Activated T-helper 2 cell treated with anti-CD3 and anti-CD28 coated beads, Interferon-gamma antibody, Interleukin-2, Interleukin-4, amounts not matched to agents 10 μg/mL and 5 μg/mL and 100 μg/mL, durations not matched to agents 14 hours and 24 hours and 36 hours (primary cell): ENCODE measurements at places on chromosomes 5 and 9.

DNA sequence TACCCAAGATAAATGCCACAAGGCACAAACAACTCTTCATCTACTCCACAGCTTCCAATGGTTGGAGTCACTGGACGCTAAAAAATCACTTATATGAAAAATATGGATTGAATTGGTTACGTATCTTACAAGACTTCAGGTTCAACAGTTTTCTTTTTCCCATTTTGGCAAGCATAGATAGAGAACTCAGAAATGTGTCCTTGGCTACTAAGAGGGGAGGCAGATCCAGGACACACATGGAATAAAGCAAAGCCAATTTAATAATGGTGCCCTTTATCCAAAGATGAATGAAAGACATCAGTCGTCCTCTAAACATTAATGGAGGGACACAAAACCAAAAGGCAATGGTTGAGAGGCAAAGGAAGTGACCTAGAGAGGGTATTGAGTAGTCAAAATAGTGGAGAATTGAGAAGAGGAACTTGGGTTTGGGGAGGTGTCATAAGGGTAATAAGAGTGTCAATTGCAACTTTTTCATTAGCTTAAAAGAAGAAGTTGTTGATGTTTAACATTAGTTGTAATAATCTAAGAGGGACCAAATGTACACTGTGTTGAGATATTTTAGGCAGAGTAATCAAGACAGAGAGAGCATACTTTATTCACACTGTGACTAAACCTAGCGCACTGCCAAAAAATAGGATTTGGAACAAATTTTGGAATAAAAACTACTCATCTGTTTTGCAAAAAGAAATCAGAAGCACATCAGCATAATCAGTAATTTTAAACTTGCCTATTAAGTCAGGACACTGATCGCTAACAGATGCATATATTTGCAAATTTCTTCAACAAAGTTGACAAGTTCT lies 308.2 kb downstream of the ARL15 start:
- no peaks in the 10 kb centered on the region for H3K36me3 ChIP-seq
- H3K27ac ChIP-seq: no peak overlapping the region
- H3K4me1 ChIP-seq: no peaks in the 10 kb centered on the region
- H3K27me3 ChIP-seq: no peaks in the 10 kb centered on the region

- H3K27me3 ChIP-seq: peaks cover 18% of the 10 kb centered on the region
- no peak overlapping the region for H3K27ac ChIP-seq
- no peaks in the 10 kb centered on the region for H3K4me1 ChIP-seq
- DNase-seq: no peak
- H3K36me3 ChIP-seq: no peaks in the 10 kb centered on the region
- no peak overlapping the region for H3K4me3 ChIP-seq
Measured at GRCh38 chr5:170648541-170648940, 135.0 kb upstream of the GABRP start.

GRCh38 chr9:38478211-38478610 lies 54.0 kb upstream of the IGFBPL1 start:
- H3K4me3 ChIP-seq: no peak overlapping the region
- DNase-seq: no peak
- H3K27ac ChIP-seq: no peak overlapping the region
- no peaks in the 10 kb centered on the region for H3K4me1 ChIP-seq
- H3K27me3 ChIP-seq: no peaks in the 10 kb centered on the region

GRCh38 chr5:141208478-141208877 lies at the start of gene PCDHB12:
PCDHB12 (plus strand) TSS chr5:141208719; CDS start chr5:141208908, 189 bp downstream.
- H3K4me3 ChIP-seq: no peak within 1 kb of the TSS
- H3K27ac ChIP-seq: no peak within 1 kb of the TSS
- DNase-seq: no peak
- no peaks in the 10 kb centered on the region for H3K36me3 ChIP-seq
- no peaks in the 10 kb centered on the region for H3K4me1 ChIP-seq

- H3K27me3 ChIP-seq: no peaks in the 10 kb centered on the region
- no peak overlapping the region for H3K4me3 ChIP-seq
- DNase-seq: no peak
- H3K27ac ChIP-seq: no peak overlapping the region
- no peaks in the 10 kb centered on the region for H3K36me3 ChIP-seq
- H3K4me1 ChIP-seq: no peaks in the 10 kb centered on the region
Measured at GRCh38 chr9:16689351-16689938, 181.0 kb downstream of the BNC2 start.

- H3K4me3 ChIP-seq: no peak overlapping the region
- H3K36me3 ChIP-seq: peaks cover 30% of the 10 kb centered on the region
- H3K27ac ChIP-seq: no peak overlapping the region
Measured at GRCh38 chr9:111679199-111679598, 17.8 kb downstream of the GNG10 start.

DNA sequence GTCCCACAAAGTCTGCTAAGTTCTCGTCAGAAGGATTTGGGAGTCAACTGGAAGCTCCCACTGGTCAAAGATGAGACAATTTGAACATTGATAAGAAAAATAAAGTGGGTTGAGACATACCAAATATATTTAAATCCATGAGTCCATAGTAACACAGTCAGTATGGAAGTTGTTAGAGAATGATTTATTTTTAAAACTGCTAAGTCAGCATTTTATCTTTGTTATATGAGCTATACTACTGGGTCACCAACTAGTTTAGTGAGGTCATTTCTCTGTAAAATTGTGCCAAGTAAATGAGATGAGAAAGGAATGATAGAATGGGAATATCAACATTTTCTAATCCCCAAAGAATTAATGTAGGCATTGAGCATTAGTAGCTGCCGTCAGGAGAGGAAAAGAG lies 60.2 kb downstream of the UHRF2 start:
- no peak for DNase-seq
- no peak overlapping the region for H3K4me3 ChIP-seq
- H3K4me1 ChIP-seq: peaks cover 11% of the 10 kb centered on the region
- no peaks in the 10 kb centered on the region for H3K27me3 ChIP-seq
- peaks cover 29% of the 10 kb centered on the region for H3K36me3 ChIP-seq
